GM04503 (cell line): ENCODE measurements at places on chromosomes 1 and 21.
A peak's percentile ranks its signal among the peaks of the same experiment; 100 is the strongest.

GRCh38 chr21:14603202-14603601 is 57.1 kb upstream of the SAMSN1 start:
- DNase-seq, result peak; percentile 3

GRCh38 chr1:151710187-151710840 is 6.3 kb downstream of the CELF3 start:
- no peak for DNase-seq

GRCh38 chr1:152879559-152880198 is 1.6 kb downstream of the SMCP start:
- no peak for DNase-seq

DNA sequence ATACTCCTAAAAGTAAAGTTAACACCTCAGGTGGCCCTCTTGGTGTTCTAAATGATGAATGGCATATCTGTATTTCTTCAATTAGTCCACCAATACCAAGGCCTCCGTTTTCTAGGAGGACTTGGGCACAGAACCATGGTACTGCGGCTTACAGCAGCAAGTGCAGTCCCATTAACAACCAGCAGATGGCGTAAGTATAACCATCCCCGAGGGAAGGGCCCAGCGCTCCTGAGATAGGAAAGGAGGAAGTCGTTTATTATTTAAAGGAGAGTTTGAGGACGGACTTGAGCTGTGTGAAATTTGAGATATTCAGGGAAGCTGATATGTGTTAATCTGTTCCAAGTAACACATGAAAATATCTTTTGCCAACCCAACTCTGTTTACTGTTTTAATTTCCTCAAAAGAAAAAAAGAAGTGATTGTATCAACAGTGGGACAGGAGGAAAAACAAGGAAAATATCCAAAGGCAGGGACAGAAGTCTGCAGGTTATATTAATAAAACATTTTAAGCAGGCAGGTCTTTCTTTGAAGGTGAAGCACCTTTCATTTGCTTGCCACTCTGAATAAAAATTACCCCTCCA is 37.7 kb upstream of the KCNJ15 start:
- no peak for DNase-seq

DNA sequence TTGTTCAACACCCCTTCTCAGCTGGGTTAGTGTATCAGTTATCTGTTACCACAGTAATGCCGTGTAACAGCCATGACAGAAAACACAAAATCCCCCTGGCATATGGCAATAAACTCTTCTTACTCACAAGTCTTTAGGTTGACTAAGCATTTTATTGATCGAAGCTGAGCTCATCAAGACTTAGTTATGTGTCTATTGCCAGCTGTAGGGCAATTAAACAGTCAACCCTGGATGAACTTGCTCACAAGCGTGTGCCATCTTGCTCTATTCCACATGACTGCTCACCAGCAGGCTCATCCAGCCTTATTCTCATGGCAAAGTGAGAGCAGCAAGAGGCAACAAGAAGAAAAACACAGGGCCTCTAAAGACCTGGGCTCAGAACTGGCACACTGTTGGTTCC is 333.8 kb upstream of the PTBP2 start:
- DNase-seq, result no peak

- DNase-seq, result no peak
Measured at GRCh38 chr1:160741612-160742348, 2.7 kb downstream of the SLAMF7 start.

DNA sequence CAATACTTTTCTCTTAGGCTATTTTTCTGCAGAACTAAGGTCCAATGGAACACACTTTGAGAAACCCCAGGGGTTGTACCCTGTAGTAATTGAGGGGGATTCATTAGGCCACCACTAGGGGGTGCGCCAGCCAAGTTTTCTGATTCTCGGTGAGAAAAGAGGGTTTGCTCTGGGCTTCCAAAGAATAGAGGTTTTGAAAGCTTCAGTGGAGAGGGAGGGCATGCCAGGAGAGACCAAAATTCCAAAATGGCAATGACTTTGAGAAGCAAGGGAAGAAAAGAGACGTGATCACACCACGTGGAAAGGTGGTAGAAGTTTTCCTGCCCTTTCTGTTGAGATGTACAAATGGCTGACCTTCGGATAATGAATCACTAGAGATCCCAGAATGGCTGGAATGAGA is 323.3 kb downstream of the RPS6KC1 start:
- DNase-seq, result peak; percentile 5

GRCh38 chr21:39593522-39593921 is 19.2 kb upstream of the B3GALT5 start:
- no peak for DNase-seq

DNA sequence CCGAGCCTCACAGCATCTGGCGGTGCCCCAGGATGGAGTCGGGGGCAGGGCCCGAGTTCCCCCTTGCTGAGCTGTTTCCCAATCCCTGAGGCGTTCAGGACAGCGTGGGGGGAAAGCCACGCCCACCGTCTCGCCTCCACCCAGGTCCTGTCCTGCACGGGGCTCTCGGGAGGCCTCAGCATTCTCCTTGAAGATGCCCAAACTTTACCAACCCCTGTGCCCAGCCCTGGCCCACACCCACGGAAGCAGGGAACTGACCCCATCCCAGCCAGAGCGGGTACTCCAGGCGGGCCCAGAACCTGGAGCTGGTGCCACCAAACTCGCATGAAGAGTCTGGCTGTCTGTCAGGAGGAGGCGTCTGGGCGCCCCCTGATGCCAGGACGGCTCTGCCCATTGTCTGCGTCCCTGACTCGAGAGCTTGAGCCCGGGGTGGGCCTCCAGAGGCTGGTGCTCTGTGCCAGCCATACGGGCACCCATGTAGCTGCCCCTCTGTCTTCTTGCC is 35.3 kb upstream of the POFUT2 start:
- DNase-seq, result no peak

DNA sequence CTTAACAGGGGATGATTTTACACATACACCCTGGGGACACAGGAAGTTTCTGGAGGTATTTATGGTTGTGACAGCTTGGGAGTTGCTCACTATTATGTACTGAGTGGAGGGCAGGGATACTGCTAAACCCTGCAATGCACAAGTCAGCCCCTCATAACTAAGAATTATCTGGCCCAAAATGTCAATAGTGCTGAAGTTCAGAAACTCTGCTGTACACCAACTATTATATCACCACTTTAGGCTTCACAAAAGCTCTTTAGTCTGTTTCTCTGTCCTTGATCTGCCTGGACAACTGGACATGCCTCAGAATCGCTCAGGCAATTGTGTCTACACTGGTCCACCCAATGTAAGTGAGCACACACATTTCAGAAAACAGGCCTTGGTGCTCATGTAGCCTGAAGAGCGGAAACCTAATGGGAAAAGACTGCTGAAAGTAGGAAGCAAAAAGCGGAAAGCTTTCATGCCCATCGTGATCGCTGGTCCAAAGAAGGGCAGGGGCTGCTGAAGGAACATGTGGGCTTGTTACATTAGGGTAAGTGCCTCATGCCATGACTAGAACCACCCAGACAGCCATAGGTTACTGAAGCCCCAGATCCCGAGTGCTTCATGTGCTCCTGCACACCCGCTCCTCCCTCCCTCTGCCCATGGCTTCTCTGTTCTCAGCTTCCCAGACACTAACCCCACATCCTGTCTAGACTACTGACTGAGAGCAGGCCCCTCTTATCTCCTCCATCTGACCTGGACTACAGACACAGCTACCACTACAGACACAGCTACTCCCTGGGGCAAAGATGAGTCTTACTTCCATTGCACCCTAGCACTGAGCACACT is 73.5 kb downstream of the LRIG2 start:
- DNase-seq, result no peak
